CD4-positive, alpha-beta T cell treated with Interleukin-6 at 100 ng/mL for 8 hours (primary cell): ENCODE measurements at places on chromosomes 5 and 9.

GRCh38 chr9:100125236-100125635 is 26.2 kb downstream of the INVS start:
- no peak for DNase-seq

- no peak for DNase-seq
Observed at GRCh38 chr5:88602584-88602983, 280.4 kb downstream of the MEF2C start.

DNA sequence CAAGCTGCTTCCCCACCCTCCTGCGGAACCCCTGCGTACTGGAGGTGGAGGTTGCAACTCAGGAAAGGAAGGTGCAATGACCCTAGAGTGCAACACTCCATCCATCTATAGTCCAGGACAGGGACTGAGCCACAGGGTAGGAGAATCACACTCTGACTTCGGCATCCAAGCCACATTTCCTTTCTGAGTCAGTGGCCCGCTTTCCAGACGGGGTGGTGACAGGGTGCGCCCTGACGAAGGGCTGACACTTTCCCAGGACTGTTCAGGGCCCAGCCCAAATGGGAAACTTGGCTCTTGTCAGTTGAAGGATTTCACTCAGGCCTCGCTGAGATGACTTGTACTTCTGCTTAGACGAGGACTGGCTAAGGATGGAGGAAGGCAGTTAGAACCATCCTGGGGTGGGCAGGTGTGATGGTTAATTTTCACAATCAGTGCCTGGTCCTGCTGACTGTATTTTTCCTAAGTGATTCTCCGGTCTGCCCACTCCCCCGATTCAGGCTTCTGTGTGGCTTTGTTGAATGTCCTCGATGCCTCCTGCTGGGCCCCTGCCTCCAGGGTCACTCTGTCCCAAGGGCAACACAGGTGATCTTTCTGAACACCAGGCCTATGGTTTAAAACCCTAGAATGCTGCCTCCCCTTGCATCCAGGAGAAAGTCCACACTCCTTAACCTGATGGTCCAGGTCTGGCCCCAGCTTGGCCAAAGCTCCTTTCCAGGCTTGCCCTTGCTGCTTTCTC is 228.1 kb downstream of the FSTL4 start:
- DNase-seq: no peak

- DNase-seq: no peak
Observed at GRCh38 chr5:79023947-79024346, 38.8 kb upstream of the ARSB start.

DNA sequence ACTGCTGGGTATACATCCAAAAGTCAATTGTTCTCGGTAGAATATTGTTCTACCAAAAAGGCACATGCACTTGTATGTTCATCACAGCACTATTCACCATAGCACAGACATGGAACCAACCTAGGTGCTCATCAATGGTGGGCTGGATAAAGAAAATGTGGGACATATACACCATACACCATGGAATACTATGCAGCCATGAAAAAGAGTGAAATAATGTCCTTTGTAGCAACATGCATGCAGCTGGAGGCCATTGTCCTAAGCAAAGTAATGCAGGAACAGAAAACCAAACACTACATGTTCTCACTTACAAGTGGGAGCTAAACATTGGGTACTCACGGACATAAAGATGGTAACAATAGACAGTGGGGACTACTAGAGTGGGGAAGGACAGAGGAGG is 145.5 kb downstream of the APBA1 start:
- no peak for DNase-seq

GRCh38 chr5:150541895-150542294 is 34.0 kb downstream of the NDST1 start:
- DNase-seq: no peak

DNA sequence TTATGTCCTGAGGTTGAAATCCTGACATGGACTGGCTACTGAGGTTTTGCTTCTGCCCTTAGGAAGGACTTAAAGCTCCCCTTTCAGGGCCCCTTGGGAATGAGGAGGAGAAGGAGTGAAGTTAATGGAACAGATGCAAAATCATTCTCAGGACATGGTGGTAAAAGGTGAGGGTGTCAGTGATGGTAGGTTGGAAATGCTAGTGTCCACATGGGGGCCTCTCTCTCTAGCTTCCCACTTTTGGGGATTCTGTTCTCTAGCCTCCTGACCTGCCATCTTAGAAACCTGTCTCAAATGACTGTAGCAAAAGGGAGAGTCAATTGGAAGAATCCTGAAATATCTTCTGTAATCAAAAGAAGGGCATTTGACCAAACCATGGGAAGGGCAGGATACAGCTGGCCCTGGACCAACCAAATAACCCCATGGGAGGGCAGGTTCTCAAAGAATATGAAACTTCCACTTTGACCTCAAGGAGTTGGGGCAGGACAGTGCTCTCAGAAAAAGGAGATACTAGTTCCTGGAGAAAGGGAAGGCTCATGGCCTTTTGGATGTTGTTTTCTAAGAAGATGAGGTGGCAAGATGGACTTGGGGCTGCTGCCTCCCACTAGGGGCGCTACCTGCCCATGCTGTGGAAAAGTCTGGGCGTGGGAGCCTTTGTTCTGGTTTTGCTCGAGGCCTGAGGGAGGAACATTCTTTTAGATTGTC is 21.2 kb upstream of the MLANA start:
- DNase-seq: no peak

DNA sequence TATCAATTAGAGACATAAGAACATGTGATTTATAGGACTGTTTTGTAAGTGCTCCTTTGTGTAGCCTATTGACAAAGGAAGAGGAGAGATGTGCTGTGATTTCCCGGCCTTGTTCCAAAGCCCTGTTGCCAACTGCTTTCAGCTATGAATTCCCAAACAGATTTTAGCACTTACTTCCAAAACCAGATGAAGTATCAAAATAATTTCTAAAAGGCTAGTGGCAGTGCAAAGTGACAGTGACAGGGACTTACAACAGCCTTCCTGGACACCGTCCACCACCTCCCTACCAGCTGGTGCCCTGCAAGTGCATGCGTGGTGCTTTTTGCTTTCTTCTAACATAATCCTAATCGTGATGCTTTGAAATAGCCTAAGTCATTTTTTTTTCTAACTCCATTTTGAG is 254.1 kb upstream of the ACTBL2 start:
- DNase-seq: no peak

GRCh38 chr9:15512204-15512603 is 1.4 kb upstream of the PSIP1 start:
- DNase-seq: no peak

GRCh38 chr9:93646640-93647178 is 70.3 kb downstream of the PHF2 start:
- no peak for DNase-seq

- DNase-seq: no peak
Observed at GRCh38 chr9:122527193-122527592, at the start of gene OR1N1. Gene OR1N1 (minus strand): TSS chr9:122527293. CDS start chr9:122527293, 0 bp downstream.

DNA sequence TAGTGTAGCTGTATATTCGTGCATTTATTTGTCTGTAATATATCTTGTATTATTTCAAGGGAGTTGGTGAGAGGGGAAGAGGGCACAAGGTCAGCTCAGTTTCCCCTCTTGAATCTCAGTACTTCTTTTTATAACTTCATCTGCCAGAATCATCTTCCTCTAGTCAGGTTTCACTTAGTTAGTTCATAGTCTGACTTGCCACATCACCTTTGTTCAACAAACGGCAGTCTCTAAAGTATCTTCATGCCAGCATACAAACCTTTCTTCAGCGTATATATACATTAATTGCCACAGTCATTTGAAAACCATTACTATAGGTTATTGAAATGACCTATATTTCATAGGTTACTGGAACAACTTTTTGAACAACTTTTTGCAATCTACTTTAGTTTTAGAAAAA is 1.6 kb downstream of the ECM2 start:
- no peak for DNase-seq

DNA sequence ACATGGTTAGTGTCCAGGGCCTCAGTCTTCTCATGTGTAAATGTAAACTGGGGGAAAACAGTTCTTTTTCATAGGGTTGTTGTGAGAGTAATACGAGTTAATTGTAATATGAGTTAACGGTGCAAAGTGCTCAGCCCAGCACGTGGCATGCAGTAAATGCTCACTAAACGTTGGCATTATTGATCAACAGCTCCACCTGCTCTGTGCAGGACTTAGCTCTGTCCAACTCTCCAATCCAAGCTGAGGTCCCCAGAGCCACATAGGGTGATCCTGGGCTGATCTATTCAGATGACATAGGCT is 28.3 kb downstream of the SPOCK1 start:
- no peak for DNase-seq

DNA sequence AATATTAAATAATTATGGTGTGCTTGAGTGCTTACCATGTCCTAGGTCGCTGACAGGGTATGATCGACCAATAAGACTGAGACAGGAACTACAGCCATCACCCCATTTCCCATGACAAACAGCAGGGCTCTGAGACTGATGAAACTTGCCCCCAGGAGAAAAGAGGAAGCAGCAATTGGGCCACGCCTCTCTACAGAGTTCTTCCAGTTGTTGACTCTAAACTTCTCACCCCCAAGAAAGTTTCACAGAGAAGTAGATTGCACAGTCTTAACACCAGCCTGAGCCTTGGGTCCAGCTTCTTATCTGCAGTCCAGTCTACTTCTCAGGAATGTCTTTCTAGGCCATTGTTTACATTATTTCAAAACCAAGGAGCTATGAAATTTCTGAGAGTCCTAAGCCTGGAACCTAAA is 182.2 kb upstream of the ANKRD55 start:
- no peak for DNase-seq
